ENCODE measurements at places on chromosomes 3 and 15. TPM values are rescaled to one million over a fixed set of nuclear protein-coding genes. Genes with fewer than 3 reads are reported as not detected.

DNA sequence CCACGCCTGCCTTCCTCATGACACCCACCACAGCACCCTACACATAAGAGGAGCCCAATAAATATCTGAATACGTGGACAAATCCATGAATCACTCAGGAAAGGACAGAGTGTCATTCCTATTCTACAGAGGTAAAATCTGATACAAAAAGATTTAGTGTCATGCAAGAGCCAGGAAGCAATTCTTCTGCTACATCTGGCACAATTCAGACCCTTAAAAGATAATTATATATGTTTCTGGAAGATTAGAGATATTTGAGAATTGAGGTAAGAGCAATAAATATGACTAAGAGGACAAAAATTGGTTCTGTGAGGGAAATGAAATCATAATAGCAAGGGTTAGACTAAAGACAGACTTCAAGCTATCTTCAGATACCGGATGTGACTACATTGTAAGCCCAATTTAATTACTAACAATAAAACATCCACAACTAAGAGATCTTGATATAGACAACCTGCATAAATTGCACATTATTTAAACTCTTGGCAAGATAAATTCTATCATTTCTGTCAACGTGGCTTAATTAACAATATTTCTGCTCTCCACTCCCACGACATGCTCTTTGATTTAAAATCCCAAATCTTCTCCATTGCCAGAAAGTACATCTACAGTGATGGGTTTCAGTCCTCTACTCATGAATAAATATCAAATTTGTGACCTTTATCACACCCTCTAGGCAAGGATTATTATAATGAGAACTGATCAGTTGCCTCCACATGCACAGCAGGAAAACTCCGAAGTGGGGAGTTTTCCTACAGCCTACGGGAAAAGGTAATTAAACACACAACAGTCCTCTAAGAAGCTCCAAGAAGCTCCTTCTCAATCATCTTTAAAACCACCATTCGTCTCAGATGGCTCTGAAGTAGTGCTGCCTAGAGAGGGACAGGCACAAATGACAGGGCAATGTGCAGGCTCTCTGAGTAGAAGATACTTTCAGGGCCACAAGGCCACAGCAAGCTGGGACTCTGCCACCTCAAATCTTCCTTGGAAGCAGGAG, 32.6 kb downstream of the MB21D2 start:
- no peak for DNase-seq

GRCh38 chr3:25427563-25427941, 511 bp upstream of the RARB start:
- DNase-seq = no peak

- DNase-seq = no peak
Observed at GRCh38 chr3:169579116-169579710, 84.3 kb downstream of the MECOM start.

GRCh38 chr3:42843713-42844411, 31.8 kb downstream of the CYP8B1 start:
- peak; percentile 35 for DNase-seq

DNA sequence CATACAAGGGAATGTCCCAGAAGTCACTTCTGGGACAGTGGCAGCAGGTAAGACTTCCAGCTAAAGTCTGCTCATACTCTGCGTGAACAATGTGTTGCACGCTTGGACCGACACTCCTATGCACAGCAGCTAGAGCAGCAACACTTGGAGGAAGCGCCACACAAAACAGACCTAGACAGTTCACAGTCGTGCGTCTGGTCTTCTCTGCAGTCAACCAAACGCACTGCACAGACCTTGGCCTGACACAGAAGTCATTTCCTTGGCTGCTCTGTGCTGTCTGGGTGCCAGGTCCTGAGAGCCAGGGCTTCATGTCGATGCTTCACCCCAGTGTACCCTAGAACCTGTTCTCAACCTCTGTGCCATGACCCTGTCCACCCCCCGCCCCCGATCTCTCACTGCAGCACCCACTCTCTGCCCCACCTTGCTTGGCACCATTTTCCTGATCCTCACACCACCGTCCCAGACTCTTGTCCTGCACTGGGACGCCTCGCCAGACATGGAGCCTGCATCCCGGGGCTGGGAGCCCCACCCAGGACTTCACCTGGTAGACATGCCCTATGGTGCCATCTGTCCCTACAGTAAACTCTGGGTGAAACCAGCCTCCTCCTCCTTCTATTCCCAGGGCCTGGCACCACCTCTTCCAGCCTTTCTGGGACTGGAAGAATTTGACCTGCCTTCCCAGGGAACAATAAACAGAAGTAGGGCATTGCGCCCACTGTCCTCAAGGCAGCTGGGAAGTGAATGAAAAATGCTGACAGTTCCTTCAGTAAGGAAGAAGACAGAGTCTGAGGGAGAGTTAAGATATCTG, 3.1 kb downstream of the ATP10A start:
- no peak for DNase-seq

The MYO5C gene
- 2.1 TPM for total RNA-seq

The PLA2G4E gene
- not detected for total RNA-seq

The SLC12A8 gene
- total RNA-seq = 0.52 TPM

The ALG1L2 gene
- not detected for total RNA-seq
